ENCODE measurements at places on chromosomes 13 and 19.

DNA sequence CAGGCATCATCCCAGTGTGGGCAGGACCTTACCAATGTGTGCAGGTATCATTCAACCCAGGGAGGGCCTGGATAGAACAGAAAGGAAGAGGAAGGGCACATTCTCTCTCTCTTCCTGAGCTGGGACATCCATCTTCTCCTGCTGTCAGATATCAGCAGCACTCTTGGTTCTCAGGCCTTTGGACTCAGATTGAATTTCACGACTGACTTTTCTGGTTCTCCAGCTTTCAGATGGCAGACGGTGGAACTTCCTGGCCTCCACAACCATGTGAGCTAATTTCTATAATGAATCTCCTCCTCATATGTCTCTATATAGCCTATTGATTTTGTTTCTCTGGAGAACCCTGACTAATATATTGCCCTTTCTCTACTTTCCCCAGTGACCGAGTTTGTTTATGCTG, 77.3 kb downstream of the OLFM4 start:
- DNase-seq, result no peak

- no peak for DNase-seq
These were observed 3.8 kb downstream of the MAMSTR start for GRCh38 chr19:48715681-48716171.

- no peak for DNase-seq
These were observed 47.0 kb downstream of the SMIM24 start for GRCh38 chr19:3433313-3433712.

- DNase-seq, result no peak
These were observed 25.0 kb upstream of the OXGR1 start for GRCh38 chr13:97019236-97019635.

DNA sequence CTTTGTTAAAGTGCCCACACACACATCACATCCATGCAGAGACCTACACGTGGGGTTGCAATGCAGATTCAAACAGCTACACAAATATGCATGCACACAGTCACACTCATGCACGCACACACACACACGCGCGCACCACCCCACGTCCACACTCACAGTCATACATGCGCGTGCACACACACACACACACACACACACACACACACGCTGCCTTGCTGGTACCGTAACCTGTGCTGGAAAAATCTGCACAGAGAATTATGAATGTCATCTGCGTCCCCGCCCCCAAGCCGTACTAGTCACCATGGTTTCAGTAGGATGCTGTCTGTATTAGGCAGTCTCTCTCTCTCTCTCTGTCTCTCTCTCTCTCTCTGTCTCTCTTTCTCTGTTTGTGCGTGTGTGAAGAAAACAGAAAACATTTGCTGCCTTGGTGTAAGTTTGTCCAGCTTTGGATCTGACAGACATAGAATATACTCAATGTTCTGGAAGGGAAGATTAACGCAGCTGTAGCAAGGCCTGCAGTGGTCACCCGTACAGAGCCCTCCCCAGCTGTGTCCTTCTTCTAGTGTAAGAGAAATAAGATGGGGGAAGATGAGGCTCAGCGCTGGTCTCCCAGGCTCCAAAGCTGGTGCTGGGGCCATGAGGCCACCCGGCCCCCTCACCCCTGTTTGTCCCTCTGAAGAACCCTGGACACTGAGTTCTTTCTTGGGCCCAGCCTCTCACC, 26.4 kb upstream of the DPP9 start:
- no peak for DNase-seq

GRCh38 chr13:35140321-35140720, 198.3 kb downstream of the NBEA start:
- no peak for DNase-seq

DNA sequence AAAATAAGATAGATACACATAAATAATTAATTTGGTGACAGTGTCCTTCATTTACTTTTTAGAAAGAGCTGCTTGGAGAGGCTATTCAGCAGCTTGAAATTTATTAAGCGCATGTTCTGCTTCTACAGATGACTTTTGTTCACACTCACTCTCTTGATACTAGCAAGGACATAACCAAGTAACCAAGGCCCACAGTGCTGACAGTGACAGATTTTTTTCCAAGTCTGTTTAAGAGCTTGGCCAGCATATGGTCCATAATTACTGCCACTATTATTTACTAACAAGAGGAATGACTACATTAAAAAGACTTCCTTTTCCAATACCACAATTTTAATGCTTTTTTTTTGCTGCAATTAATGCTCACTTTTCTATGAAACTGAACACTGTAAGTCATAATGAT, 673.7 kb upstream of the MIR17HG start:
- no peak for DNase-seq

DNA sequence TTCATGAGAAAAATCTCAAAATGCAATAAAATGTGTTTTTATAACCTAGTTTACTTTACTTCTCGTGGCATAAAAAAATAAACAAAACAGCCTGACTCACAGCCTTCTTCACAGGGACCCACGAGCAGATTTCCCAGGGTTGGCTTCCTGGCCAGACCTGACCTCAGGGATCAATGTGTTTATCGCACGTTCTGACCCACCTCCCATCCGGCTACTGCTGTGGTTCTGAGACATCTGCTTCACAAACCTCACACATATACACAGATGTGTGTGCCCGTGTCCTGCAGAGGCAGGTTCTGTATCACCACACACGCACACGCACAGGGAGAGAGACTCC, 118.3 kb downstream of the COL4A2 start:
- no peak for DNase-seq

DNA sequence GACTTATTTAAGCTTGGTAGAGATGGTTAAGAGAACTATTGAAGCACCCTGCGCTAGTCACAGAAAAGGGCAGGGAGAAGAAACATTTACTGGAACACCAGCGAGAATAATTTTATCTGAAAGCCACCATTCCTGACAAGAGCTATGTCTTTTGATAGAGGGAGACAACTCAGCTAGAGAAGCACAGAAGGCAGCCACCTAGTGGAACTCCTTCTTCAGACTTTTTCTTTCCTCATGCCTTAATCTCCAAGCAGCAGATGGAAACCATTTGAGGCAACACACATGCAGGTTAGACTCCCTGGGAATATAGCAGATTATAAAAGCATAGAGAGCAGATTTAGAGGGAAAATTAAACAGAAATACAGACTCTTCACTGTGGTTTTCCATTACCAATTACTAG, 813.4 kb downstream of the SLITRK6 start:
- peak; percentile 53 for DNase-seq

- no peak for DNase-seq
These were observed 892.9 kb downstream of the EFNB2 start for GRCh38 chr13:105642511-105642958.

GRCh38 chr13:70874636-70875035, 766.4 kb upstream of the KLHL1 start:
- DNase-seq, result no peak

DNA sequence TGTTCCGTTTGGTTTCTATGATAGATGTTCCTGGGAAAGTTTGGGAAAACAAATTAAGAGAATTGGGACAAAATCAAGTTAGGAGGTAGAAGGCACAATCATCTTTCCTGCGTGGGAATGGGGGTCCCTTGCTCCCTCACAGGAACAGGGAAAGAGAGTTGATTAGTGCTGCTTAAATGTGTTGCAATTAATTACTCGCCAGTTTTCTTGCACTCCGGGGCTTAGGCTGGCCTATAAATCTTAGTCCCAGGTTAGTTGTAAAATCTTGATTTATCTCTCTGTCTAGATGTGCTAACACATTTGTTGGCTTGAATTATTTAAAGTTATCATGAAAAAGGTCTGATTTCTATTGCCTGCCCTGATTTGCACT, 10.1 kb downstream of the B3GLCT start:
- DNase-seq, result no peak

DNA sequence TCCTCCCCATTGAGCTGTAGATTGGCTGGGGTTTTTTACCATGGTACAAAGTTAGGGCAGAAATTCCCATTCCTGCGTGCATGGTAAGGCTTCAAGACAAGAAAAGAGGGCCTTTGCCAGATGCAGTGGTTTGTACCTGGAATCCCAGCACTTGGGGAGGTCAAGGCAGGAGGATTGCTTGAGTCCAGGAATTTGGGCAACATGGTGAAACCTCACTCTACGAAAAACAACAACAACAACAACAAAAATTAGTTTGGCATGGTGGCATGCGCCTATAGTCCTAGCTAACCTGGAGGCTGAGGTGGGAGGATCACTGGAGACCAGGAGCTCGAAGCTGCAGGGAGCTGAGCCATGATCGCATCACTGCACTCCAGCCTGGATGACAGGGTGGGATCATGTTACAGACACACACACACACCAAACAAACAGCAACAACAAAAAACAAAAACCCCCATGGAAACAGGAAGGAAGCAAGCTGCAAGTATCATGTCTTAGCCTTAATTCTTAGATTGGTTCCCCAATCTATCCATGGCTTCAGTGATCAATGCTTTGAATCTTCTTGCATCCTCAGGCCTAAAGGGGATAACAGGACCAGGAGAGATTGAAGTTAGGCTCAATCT, 5.5 kb upstream of the WTIP start:
- no peak for DNase-seq

DNA sequence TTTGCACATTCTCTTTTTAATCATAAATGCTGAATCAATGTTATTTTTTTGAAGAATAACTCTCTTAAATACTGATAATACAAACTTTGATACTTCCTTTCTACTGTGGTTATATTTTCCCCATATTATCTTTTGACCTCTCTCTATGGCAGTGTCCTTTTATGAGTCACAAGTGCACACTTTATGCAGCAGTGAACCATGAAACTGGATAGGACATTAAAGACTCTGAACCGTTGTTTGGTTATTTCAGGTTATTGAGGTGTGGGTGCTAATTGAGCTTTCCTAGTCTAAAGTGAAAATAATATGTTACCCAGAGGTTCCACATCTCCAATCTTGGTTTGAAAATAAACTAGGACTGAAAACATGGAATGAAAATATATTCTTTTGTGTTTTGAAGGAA, 71.4 kb downstream of the DGKH start:
- no peak for DNase-seq

DNA sequence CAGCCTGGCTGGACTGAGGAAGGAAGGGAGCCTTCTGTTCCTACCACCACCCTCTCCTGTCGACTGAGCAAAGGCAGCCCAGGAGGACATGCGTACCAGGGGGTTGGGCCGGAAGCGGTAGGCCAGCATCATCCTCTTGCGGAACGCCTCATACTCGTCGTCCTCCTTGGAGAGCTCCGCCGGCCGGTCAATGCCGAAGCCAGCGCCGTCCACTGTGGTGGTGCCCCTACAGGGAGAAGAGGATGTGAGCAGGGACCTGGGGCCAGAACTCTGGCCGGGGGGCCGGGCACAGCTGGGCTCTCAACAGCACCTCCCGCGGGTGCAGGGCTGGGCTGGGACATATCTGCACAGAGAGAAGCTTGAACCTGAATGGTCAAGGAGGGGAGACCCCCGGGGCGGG, 3.8 kb upstream of the TM6SF2 start:
- no peak for DNase-seq

DNA sequence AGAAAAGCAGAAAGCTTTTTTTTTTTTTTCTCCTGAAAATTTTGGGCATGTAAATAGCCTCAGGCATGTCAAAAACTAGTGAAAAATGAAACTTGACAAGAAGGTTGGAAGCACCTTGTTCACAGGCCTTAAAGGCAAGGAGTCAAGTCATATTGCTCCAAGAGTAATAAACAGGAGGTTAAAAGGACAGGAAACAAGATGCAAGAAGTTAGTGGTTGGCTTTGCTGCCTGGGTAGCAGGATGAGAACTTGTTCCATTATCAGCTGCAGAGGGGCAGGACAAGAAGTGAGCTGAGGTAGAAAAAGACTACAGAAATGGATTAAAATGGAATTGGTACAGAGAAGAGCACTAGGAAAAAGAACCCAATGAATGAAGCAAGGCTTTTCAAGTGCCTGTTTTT, 242.6 kb downstream of the DCT start:
- DNase-seq, result no peak

DNA sequence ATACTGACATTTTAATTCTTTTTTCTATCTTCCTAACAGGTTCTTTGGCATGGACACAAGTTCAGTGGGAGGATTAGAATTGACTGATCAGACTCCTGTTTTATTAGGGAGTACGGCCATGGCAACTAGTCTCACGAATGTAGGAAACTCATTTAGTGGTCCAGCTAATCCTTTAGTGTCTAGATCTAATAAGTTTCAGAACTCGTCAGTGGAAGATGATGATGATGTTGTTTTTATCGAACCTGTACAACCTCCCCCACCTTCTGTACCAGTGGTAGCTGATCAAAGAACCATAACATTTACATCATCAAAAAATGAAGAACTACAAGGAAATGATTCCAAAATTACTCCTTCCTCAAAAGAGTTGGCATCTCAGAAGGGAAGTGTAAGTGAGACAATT, 34.5 kb downstream of the ZMYM2 start:
- no peak for DNase-seq

- DNase-seq, result no peak
These were observed 52.9 kb upstream of the CYP4F8 start for GRCh38 chr19:15562145-15562544.

DNA sequence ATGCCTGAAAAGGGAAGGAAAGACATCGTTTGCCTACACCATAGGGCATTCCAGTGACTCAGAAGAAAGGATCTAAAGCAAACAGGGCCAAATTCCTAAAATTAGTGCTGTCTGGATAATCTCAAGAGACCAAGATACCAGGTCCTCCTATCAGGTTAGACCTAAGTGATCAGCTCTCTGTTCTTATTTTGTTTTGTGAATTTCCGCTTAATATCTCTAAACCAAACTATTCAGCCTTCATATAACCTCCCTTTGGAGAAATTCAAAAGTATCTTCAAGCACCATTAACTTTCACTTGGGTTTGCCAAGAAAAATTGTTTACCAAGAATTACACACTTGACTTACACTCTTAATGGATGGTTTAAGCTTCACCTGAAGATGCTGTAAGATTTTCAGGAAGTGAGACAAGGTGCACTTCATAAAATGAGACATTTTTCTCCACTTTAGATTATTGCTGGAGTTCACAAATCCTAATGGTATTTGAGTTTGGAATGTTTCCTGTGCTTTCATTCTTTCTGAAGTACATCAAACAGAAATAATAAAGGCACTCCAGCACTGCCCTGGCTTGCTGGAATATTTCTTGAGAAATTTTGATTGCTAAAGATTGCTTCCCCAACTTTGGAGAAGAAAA, 376.1 kb downstream of the LMO7 start:
- no peak for DNase-seq
